ENCODE measurements at places on chromosomes 5 and 9.

DNA sequence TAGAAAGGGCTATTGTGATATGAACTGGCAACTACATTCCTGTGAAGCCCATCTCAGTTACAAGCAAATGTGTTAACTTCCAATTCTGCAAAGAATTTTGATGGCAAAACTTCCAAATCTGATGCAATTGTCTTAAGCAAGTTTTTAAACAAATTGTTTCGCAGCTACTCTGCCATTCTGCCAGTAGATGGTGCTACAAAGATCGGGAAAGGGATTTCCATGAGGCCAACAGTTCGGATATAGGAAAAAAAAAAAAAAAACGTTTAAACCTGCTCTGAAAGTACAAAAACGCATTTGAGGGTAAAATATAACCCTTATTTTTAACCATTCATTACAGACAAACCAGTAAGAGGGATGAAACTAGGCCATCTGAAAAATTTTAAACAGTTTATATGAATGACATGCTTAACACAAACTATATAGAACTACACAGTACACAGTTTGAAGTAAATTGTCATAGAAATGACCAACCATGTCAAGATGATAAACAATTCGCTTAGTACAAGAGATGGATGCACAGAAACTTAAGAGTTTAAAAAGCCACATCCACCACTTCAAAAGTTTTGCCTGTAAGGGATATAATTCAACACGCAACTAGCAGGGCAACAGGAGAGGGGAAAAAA lies 2.2 kb downstream of the HNRNPA0 start:
- no peaks in the 10 kb centered on the region for H3K27me3 ChIP-seq
- H3K36me3 ChIP-seq, result 0 out of 2 replicates have a peak, but pooled peaks cover 6% of the 10 kb centered on the region
- H3K4me3 ChIP-seq, result peak overlapping the region; percentile 99
- no peak overlapping the region for H3K27ac ChIP-seq
- peaks cover 9% of the 10 kb centered on the region for H3K4me1 ChIP-seq

- no peaks in the 10 kb centered on the region for H3K4me1 ChIP-seq
- no peak overlapping the region for H3K27ac ChIP-seq
- H3K27me3 ChIP-seq, result no peaks in the 10 kb centered on the region
Measured at GRCh38 chr5:127529904-127530682, 12.7 kb downstream of the PRRC1 start.

GRCh38 chr9:19140259-19140658 lies 13.0 kb upstream of the PLIN2 start:
- DNase-seq, result no peak
- H3K4me3 ChIP-seq, result no peak overlapping the region
- no peaks in the 10 kb centered on the region for H3K27me3 ChIP-seq
- no peak overlapping the region for H3K27ac ChIP-seq

DNA sequence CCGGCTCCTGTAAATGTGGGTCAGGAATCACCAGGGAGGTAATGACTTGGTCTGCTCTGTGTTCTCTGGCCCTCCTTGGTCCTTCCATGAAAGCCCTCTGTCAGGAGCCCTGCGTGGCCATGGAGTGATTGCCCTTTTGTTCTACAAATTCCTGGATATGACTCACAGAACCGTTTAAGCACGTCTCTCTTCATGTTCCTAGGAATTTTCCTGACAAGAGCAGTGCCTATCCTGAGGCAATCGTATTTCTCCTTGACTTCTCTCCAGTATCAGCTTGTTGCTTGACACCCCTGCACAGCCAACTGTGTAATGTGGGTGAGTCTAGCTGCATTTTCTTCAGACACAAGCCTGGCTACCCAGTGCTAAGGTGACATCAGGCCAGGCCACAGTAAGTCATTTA lies 274.3 kb upstream of the ZNF462 start:
- H3K27me3 ChIP-seq, result no peaks in the 10 kb centered on the region
- H3K4me1 ChIP-seq, result no peaks in the 10 kb centered on the region
- no peaks in the 10 kb centered on the region for H3K36me3 ChIP-seq
- no peak for DNase-seq

DNA sequence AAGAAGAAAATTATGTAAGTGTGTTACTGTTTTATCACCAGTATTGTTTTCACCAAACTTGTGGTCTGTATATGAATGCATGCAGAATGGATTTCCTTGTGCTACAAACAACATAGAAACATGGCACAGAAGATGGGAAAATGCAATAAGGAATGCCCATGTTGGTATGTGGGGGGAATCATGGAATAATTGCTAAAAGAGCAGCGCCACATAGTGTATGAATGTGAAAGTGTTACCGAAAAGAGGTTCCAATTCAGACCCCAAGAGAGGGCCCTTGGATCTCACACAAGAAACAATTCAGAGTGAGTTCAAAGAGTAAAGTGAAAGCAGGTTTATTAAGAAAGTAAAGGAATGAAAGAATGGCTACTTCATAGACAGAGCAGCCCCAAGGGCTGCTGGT lies 26.4 kb upstream of the TYRP1 start:
- H3K27me3 ChIP-seq, result no peaks in the 10 kb centered on the region
- no peaks in the 10 kb centered on the region for H3K4me1 ChIP-seq
- DNase-seq, result no peak
- no peaks in the 10 kb centered on the region for H3K36me3 ChIP-seq
- H3K4me3 ChIP-seq, result no peak overlapping the region
